ENCODE measurements at places on chromosomes 7 and 10.

GRCh38 chr10:70265032-70265689, 18.6 kb downstream of the NPFFR1 start:
- no peak for DNase-seq

- no peak for DNase-seq
Observed at GRCh38 chr7:127794551-127794950, 142.6 kb downstream of the SND1 start.

- no peak for DNase-seq
Observed at GRCh38 chr10:78597796-78598555, 470.8 kb upstream of the ZMIZ1 start.

DNA sequence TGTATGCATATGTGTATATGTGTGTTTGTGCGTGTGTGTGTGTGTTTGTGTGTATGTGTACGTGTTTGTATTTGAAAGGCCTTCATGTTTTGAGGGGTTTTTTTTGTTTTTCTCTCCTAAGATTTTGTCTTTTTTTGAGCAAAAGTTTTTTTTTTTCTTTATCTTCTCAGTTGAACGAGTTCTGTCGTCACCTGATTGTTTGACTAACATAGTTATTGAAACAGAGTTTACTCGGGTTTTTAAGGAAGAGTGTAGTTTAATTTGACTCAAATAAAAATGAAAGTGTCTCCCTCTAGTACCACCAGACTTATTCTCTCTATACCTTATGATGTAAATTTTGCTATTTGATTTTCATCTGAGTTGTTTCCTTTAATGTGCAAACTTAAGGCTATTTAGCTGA, 73.5 kb downstream of the ST8SIA6 start:
- no peak for DNase-seq

- no peak for DNase-seq
Observed at GRCh38 chr10:8275911-8276310, 221.4 kb downstream of the GATA3 start.

GRCh38 chr10:78804411-78805032, 264.2 kb upstream of the ZMIZ1 start:
- DNase-seq = no peak

DNA sequence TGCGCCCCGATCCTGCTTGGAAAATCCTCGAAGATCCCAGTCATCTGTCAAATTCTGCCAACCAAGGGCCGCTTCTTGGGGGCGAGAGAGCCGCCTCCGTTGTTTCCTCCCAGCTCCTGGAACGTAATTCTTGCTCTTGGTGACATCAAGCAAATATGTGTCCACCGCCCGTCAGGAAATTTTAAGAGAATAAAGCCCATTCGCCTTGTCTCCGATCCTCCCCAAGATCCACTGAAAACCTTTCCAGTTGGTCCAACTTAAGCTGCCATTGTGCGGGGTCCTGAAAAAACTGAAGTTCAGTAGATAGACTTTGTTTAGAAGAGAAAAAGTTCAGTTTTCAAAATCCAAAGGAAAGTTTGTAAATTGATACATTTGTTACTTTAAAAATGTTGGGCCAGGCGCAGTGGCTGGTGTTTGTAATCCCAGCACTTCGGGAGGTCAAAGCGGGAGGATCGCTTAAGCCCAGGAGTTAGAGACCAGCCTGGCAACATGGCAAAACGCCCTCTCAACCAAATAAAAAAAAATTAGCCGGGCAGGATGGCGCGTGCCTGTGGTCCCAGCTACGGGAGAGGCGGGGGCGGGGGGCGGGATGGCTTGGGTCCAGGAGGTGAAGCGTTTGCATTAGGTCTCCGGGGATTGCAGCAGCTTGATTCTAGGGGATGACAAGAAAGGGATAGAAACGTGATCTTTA, 1.0 kb upstream of the ZNF800 start:
- no peak for DNase-seq

GRCh38 chr7:99784007-99784406, at the start of gene CYP3A4:
Gene CYP3A4, minus strand, starts transcription at chr7:99784184. Its CDS starts 103 bp downstream, at chr7:99784081.
- no peak for DNase-seq

DNA sequence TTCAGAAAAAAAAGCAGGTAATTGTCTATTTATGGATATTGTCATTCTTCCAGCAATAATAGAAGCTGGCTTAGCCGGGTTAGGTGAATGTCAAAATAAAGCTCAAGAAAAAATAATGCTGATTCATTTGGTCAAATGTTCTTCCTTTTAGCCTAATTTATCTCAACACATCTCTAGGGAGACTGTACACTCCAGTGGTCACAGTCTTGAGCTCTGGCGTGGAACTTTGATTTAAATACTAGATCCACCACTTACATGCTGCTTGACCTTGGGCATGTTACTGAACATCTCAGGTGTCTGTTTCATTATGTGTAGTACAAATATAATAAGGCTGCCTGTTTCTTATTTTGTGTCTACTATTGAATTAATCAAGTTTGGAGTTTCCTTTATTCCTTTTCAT, 22.0 kb downstream of the PRTFDC1 start:
- DNase-seq = no peak

DNA sequence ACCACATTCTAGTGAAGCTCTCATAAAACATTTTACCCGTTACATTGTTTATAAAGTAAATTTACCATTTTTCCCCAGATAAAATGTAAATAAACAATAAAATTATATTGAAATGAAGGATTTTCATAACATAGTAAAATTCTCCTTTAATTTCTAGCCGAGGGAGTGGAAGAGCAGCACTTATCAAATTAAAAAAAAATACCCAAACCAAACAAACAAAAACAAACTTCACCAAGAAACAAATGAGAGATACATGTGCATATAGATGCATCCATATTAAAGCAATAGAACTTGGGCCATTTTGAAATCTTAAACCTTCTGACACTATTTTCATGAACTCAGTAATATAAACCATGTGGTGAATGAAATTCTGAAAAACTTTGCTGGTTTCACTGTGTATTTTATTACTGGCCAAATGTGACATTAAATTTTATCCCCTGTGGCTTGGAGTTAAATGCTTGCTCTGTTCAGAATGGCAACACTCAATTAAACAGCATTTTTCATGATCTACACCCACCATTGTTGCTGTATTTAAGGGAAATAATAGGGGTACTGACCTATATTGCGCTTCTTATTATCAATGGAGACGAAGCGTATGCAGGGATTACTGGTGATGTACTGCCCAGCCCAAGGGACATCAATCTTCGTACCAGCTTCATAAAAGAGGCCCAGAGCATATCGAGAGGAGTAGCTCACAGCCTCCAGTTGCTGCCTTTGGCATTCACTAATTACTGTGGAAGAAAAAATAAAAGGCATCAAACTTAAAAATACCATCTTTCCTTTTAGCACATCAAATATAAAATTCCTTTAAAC, 220.9 kb downstream of the RNLS start:
- DNase-seq = no peak

DNA sequence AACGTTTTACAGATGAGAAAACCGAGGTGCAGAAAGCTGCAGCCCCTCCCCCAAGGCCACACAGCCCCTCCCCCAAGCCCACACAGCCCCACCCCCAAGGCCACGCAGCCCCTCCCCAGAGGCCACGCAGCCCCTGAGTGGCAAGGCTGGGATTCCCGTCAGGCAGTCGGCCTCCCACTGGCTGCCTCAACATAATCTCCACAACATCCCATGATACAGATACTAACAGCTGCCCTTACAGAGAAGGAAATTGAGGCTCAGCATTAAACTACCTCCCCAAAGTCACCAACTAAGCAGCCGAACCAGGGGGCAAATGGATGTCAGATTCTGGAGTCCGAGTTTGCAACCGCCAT, 15.9 kb downstream of the SH3PXD2A start:
- no peak for DNase-seq

- no peak for DNase-seq
Observed at GRCh38 chr10:4939224-4940072, 23.8 kb upstream of the AKR1C1 start.

DNA sequence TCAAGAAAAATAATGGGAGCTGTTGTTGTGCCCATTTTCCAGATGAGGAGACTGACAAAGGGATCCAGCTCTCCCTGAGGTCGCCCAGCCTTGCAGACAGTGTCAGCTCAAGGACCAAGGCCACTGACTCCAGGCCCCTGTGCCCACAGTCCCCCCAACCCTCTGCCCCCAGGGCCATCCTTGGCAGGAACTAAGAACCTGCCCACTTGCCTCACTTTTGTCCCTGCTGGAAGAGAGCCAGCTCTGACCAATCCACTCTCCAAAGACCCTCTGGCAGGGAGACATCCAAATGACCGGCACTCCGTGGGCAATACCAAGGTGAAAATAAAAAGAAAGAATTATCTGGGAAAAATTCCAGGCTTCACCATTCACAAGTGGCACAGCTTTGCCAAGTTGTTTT, 101.3 kb downstream of the TCERG1L start:
- DNase-seq = no peak

- no peak for DNase-seq
Observed at GRCh38 chr7:43847496-43847895, 21.8 kb downstream of the MRPS24 start.

GRCh38 chr10:92742331-92743228, 52.8 kb downstream of the HHEX start:
- DNase-seq = no peak

DNA sequence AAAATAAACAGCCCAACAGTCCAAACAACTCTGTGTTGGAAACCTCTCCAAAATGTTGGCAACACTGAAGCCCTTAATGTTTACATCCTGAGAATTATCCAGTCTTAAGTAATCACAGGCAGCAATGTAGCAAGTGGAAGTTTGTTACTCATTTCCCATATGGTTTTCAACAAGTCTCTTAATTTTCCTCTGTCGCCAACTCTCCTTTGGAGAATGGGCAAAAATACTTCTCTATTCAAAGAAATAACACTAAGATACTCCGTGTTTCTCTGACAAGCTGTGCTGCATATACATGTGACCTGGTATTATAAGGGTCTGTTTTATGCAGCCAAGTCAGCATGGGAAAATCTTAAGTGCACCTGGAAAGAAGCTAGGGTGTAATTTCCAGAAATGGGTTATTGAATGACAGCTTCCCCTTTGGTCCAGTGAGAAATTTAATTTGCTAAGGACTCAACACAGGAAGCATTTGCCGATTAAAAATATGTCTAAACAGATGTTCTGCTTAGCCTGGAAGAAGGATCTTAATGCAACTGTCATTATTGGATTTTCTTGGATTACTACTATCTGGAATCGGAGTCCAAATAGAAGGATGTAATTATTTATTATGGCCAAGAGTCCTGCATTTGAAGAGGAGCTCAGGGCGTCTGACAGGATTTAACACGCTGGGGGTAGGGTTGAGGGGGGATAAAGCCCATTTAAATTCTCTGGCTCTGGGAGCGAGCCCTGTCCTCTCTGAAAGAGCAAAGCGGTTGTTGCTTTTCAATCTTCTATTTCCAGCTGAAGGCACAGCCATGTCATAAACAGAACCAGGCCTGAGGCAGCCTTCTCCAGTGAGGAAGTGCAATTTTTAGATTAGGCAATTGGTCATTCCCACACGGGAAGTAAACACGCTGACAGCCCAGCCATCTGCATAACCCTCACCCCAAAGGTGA, 73.1 kb downstream of the TLL2 start:
- no peak for DNase-seq

DNA sequence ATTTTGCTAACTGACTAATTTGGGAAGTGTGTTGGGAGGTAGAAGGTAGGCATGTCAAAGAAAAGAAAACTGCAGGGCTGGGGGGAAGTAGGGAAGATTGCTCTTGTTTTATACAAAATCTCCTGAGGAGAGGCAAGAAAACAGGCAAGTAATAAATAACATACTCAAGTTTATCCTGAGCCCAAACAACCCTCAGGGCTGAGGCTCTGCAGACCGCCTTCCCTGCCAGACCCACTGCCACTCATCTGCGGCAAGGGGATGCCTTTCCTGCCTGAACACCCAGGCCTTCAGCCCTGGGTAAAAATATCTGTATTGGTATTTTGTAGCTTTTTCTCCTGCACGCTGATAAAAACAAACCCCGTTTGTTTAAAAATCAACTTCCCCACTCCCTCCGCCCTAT, 399.8 kb upstream of the NFE2L3 start:
- DNase-seq = no peak

- no peak for DNase-seq
Observed at GRCh38 chr7:91114232-91114631, 150.0 kb upstream of the FZD1 start.

DNA sequence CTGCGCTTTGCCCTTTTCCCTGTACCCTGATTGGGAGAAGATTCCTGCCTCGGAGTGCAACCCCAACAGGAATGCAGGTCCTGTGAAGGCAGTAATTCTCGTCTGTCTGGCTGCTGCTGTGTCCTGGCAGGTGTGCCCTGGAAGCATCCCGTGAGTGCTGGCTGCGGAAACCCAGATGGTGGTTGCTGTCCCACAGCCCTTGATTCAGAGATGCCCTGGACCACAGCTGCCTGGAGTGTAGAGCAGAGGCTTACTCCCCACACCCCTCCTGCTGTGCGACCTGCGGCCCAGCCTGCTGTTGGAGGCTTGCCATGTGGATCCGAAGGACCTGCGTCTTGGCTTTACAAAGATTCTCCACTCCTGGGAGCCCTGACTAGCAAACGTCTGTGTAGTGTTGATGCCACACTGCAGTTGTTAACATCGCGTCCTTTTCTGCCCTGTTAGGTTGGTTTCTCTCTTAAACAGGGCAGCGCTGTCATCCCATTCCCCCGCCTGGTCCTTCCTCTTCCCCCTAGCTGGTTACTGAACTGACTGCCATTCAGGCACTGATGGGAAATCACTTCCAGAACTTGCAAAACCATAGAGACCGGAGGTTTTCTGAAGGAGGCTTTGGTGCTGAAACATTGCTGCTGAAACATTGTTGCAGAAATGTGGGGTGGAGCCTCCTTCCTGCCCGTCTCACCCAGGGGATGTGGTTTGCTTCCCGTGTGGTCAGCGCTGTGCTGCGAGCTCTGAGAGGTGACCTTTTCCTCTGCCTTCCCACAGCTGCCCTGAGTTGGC, 53.3 kb downstream of the DNAJB6 start:
- DNase-seq = no peak

DNA sequence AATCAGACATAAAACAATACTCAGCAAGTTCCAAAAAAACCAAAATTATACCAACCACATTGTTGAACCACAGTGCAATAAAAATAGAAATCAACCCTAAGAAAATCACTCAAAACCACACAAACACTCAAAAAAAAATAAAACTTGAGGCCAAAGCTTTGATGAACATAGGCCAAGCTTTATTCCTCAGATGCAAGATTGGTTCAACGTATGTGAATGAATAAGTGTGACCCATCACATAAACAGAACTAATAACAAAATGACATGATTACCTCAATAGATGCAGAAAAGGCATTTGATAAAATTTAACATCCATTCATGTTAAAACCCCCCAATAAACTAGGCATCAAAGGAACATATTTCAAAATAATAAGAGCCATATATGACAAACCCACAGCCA, 506.1 kb upstream of the FZD8 start:
- DNase-seq = no peak

- DNase-seq = no peak
Observed at GRCh38 chr10:17432723-17433122, 21.7 kb downstream of the ST8SIA6 start.

GRCh38 chr7:128000854-128001265, 30.4 kb downstream of the LRRC4 start:
- DNase-seq = no peak

GRCh38 chr7:47516985-47517600, 64.8 kb downstream of the TNS3 start:
- no peak for DNase-seq

GRCh38 chr10:118581340-118581739, 14.1 kb downstream of the PRLHR start:
- no peak for DNase-seq
